MCF 10A (cell line): ENCODE measurements at places on chromosomes 2 and 18. TPM values are rescaled to one million over a fixed set of nuclear protein-coding genes. Genes with fewer than 3 reads are reported as not detected.

The COLEC12 gene
- total RNA-seq: 0.05 TPM in 1 of 2 replicates, not detected in the other

DNA sequence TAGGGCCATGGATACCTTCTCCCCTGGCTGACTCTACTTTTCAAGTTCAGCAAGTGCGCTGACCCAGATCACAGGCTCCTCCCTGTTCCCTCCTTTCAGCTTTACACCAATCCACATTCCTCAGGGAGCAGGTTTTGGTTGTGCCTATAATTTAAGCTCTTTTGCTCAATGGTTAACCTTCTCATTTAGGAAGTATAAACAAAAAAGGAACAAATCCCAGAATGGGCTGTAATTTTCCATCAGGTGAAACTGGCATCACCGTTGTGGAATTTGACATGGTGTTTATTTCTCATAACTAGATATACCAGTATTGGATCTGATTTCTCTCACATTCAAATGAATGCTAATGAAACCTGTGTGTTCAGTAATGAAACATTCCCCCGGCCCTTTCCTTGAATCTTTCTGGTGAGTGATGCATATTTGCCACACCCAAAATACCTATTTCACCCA lies 13.6 kb downstream of the STRN start:
- peak; percentile 9 for DNase-seq

- DNase-seq: no peak
Measured at GRCh38 chr2:121237980-121238665, 46.9 kb downstream of the TFCP2L1 start.

DNA sequence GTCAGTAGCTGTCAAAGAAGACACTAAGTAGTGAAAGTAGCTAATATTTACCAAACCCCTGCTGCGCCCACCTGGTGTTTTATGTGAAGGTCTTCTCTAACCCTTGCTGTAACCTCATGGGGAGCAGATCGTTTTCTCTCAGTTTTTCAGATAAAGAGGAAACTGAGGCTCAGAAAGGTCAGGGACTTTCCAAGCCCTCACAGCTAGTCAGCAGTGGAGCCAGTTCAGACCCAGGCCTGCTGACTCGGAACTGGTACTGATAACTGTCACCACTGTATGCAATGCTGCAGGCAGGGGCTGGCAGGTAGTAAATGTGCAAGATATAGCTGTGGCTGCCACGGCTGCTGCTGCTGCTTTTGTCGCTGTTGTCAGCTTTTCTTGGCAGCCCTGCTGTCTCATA lies 69.1 kb downstream of the LRRFIP1 start:
- no peak for DNase-seq

GRCh38 chr18:8744038-8744437 lies 38.7 kb downstream of the MTCL1 start:
- DNase-seq: no peak
